ENCODE measurements at places on chromosomes 3 and 15.

- DNase-seq = no peak
These were observed 69.7 kb downstream of the CHCHD6 start for GRCh38 chr3:126773783-126774182.

GRCh38 chr3:4495294-4496086, 2.3 kb downstream of the ITPR1 start:
- DNase-seq = no peak

GRCh38 chr3:116974702-116975101, 265.1 kb downstream of the TUSC7 start:
- DNase-seq = no peak

- DNase-seq = no peak
These were observed 1.0 kb downstream of the ZNF589 start for GRCh38 chr3:48241796-48242455.

- no peak for DNase-seq
These were observed 72.6 kb downstream of the ZBTB20 start for GRCh38 chr3:115074502-115074901.

DNA sequence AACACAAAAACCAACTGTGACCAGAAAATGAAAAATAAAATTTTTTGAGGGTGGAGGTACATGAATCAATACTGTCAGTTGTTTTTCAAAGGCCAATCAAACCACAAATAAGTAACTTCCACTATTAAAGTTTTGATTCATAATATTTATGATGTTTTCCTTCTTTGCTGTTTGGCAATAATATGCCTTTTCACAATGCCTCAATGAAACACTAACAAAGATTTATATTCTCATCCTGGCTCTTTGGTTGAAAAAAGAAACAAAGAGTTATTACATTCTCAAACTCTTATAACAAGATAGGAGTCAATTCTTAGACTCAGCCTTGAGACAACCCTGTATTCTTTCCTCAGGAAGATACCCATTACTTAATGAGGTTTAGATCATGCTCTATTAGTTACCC, 63.1 kb downstream of the C3orf70 start:
- DNase-seq = no peak

- DNase-seq = peak; percentile 26
These were observed 19.5 kb downstream of the MESD start for GRCh38 chr15:80970018-80970657.

- no peak for DNase-seq
These were observed 40.6 kb upstream of the ADAMTS9 start for GRCh38 chr3:64728428-64728827.

DNA sequence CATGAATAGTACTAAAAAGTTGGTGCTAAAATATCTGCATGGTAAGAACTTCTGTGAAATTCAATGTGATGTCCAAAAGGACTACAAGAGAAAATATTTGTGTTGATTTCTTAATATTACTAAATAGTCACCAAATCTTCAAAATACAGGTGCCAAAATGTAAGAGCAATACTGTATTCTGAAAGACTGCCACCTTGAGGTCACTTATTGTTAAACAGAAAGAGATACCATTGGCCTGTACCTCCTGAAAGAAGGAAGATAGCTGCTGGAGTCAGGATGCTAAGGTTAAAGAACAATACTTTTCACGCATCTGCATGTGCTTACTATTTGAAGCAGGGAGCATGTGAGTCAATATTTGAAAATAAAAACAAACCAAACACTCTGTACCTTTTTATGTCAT, 72.0 kb upstream of the LSAMP start:
- no peak for DNase-seq

DNA sequence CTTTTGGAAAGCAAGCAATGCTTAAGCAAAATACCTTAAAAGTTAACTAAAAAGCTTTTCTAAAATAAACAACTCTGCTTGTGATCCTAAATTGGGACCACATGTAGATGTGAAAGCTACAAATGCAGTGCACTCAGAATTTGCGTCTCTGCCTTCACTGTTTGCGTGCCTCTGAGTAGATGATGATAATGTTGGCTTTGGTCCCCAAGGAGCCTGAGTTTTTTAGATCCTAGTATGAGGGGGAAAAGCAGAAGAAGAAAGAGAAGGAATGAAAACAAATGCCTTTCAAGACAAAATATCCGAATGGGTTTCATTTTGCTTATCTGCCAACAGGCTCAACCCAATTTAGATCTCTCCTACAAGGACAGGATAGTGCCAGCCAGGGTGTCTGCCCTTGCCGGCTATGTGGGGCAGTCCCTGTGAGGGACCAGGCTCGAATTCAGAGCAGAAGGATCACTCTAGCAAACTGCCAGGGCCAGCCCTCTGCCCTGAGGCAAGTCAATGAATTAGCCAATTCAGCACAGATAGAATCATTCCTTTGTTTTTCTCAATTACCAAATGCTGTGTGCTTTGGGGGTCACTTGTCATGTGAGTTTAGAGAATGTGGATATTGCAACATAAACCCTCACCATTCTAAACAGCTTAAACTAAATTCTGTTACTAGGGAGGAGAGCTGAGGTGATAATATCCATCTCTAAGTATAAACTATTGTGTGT, 28.5 kb downstream of the SCG5 start:
- DNase-seq = no peak

DNA sequence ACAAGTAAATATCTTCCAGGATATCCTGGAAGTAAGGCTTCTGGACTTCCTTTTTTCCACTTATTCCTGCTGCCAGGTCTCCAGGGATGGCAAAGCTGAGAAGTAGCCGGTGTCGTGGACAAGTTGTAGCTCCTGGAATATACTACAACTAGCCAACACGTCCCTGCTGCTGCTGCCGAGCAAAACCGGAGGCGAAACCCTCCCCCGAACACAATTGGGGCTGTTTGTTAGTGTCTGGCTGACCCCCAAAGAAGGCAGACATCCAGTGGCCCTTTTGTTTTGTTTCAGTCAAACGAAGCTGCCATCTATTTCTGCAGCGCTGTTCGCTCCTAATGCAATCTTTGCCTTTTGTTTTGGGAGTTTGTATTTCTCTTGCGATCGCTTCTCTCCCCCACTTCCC, 45.3 kb upstream of the EIF5A2 start:
- DNase-seq = no peak

GRCh38 chr3:11720917-11721411, 77.2 kb upstream of the VGLL4 start:
- DNase-seq = no peak

DNA sequence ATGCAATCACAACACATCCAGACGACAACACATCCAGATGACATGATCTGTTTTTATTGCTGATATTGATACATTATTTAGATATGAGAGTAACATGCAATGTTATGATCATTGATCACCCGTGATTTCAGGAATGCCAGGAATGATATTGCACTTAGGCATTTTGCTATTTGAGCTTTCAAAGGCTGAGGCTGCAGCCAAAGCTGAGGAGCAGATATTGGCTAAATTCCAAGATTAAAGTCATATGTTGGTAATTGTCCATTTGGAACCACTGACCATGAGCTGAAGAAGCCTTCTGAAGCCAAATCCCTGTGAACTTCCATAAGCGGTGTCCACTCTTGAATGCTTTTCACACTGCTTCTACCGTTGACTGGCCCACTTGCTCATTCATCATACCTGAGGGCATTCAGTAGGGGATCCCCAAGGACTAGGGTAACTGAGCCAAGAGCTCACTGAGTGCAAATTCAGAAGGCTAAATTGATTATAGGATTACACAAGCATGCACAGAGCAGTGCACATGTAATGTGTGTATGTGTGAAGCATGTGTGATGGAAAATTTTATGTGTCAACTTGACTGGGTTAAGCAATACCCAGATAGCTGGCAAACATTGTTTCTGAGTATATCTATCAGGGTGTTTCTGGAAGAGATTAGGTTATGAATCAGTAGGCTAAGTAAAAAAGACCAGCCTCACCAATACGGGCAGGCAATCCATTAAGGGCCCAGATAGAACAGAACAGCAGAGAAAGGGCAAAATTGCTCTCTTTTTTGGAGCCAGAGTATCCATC, 92.1 kb upstream of the PLAAT1 start:
- no peak for DNase-seq

- no peak for DNase-seq
These were observed 38.5 kb downstream of the PYDC2 start for GRCh38 chr3:191499307-191500080.

- no peak for DNase-seq
These were observed 19.2 kb upstream of the MUSTN1 start for GRCh38 chr3:52854013-52854412.

- no peak for DNase-seq
These were observed at the start of gene ACTC1 for GRCh38 chr15:34795267-34796081. Gene ACTC1 (minus strand): TSS chr15:34795549. CDS start chr15:34794808, 741 bp downstream.
